ENCODE measurements at places on chromosomes 16 and 17.

DNA sequence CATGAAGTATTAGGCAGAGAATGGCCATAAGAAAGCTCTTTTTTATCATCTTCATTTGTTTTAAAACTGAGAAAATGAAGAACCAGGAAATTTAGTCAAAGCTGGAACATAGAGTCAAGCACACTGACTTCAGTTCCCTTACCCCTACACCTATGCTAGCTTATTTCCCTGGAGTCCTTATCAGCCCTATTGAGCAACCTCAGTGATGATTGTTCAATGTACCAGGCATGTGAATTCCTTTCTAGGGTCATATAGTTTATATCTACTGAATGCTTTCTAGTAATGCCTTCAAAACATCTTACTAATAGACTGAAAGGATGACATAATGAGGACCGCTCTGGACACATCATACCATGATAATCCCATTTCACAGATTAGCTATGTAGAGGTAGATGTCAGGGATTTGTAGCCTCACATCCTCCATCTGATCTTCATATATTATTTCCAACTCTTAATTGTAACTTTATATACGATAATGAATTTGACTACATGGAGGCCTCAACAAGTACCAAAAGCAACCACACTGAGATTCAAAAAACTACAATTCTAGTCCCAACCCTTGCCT lies 460.4 kb upstream of the DYNLRB2 start:
- DNase-seq, result no peak

DNA sequence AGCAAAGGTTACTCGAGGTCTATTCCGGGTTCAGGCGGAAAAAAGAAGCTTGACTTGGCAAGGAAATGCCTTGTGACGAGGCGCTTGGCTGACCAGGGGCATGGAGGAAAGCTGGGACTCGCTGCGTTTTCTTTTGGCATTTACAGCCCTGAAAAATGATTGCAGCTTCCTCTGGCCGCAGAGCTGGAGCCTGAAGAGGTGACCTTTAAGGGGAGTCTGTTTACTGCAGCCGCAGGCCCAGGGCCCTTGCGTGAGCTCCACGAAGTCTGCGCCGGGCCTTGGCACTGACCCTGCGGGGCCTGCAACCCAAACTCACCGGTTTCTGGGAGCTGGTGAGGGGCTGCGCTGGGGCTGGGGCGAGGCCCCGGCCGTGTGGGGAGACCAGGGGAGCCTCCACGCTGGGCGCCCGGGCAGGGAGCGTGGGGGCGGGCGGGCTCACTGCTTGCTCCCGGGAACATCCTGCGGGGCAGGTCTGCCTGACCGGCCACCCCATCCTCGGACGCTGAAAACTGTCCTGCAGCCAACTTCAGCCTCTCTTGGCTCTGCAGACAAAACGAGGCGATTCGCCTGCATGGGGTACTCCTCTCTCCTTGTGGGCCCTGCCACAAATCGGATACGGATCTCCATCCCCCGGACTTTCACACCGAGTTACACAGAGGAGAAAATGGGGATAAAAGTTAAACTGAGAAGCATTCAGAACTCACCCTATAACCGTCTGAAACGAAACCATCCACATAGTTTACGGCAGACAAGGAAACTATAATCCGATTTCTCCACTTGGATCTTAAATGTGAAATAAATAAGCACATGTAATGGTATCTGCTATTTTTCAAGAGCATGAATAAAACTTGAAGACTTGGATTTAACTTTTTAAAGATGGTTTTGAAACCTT lies 206.3 kb upstream of the FOXF1 start:
- DNase-seq, result no peak

DNA sequence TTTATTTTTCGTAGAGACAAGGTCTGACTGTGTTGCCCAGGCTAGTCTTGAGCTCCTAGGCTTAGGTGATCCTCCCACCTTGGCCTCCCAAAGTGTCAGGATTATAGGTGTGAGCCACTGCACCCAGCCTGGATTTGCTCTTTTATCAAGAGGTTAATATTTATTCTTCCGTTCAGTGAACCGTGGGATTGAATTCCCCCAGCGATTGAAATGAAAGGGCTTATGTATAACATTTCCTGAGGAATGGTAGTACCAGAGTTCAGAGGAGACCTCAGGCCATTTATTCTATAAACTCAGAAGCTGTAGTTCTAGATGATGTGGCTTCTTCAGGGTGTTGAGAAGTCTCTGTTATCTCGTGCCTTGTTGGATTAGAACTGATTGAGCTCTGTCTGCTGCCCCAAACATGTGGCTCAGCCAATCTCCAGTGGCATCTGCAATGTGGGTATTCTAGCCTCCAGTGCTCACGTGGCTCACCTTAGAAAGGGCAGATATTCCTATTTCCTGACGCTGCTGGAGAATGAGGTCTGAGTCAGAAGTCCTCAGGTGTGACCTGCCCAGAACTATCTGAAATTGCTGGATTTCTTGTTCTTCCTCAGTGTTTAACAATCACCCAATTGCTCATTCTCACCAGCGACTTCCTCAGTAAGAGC lies 22.5 kb downstream of the HMOX2 start:
- no peak for DNase-seq

GRCh38 chr16:48054881-48055601 lies 100.8 kb downstream of the ABCC12 start:
- peak; percentile 51 for DNase-seq

- DNase-seq, result no peak
These were observed 17.8 kb downstream of the HS3ST6 start for GRCh38 chr16:1900452-1900774.

GRCh38 chr17:58344791-58345157 lies 7.2 kb downstream of the SUPT4H1 start:
- no peak for DNase-seq

DNA sequence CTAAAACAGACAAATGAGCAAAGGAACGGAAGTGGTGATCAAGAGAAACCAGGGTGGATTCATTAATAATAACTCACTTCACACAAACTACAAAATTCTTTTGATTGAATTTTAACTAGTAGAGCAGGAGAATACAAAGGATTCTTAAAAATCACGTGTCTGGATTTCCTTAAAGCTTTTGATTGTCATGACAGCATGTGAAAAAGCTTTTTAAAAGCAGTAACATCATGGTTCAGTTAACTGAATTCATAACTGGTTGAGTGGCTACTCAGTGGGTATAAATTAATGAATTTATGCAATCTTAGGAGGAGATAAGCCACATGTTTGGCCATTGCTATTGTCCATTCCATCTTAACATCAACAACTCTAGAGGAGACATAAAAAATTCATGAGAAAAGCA lies 333.2 kb downstream of the SLC39A11 start:
- no peak for DNase-seq

DNA sequence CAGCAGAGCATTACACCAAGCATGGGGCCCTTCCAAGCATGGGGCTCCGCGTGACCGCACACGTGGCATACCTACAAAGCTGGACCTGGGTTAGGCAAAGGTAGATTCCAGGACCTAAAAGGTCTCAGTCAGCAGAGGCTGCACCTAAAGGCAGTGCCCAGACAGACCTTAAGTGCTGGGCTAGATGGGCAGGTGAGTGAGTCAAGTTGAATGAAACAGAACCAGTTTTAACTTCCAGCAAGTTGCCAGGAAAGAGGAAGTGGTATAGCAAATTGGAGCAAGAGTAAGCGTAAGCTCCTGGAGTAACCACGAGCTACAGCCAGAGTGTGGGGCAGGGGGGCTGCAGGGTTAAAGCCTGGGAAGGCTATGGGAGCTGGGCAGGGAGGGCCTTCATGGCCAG lies 49.5 kb downstream of the SRCIN1 start:
- DNase-seq, result no peak

DNA sequence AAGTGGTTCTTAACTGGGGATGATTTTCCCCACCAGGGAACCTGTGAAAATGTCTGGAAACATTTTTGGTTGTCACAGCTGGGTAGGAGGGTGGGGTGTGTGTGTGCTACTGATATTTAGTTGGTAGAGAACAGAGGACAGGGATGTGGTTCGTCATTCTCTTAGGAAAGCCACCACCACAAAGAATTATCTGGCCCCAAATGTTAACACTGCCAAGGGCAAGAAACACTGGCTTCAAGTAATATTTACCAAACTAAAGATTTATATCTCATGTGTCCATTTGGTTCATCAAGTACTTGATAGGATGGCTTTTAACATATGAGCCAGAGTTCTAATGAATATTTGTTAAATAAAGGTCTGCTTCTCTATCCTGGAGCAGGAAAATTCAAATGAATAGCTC lies 19.5 kb downstream of the MPHOSPH6 start:
- no peak for DNase-seq

- DNase-seq, result no peak
These were observed 16.4 kb upstream of the TMED6 start for GRCh38 chr16:69367980-69368379.

DNA sequence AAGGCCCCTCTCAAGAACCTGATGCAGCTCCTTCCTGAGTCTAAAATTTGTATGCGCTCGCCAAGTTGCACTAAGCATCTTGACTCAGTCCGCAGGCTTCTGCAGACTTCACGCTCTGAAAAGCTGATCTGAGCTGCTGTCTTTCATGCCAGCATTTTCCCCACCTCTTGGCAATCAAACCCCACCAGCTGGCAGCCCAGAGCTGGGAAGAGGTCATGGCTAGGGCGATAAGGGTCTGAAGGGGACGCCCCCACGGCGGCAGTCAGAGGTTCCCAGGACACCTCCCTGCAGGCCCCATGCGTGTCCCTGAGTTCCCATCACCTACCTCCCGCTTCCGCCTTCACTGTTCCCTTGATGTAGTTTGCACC lies 5.1 kb upstream of the UNC13D start:
- no peak for DNase-seq

DNA sequence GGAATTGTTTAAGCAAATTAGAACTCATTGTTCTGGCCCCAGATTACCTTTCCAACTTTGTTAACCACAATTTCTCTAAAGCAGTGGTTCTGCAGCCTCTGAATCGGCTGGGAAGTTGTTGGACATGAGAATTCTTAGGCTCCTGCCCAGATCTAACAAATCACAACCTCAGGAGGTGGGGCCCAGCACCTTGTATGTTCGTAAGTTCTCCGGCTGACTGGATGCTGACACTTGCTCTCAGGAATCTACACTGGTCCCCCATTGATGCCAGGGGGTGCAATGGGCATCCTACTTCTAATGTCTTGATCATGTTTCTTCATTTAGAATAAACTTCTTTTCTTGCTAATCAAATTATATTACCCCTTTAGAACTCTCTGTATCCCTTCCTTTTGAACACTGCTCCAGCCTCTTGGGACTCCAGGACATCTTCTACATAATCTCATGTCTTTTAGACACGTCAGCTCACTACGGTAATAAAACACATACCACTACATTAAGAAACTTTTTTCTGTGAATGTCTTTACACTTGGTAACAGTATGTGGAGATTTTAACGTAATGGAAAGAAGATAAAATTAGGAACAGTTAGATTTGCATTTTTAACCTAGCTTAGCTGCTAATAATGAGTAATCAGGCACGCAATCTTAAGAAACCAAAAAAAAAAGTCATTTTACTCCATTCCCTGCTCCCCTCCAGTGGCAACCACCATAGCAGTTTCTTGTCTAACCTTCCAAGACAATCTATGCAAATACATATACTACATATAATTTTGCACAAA lies 143.2 kb downstream of the ITFG1 start:
- DNase-seq, result no peak

- no peak for DNase-seq
These were observed 31.3 kb upstream of the ABCC3 start for GRCh38 chr17:50603340-50603739.

All from stimulated activated effector memory CD8-positive, alpha-beta T cell treated with anti-CD3 and anti-CD28 coated beads, Interleukin-12 subunit alpha, Interleukin-12 subunit beta, amount 100 ng/mL, for 72 hours (primary cell).